ENCODE measurements at places on chromosomes 7 and 10.

- DNase-seq: no peak
Observed at GRCh38 chr7:84108787-84109186, 85.8 kb downstream of the SEMA3A start.

DNA sequence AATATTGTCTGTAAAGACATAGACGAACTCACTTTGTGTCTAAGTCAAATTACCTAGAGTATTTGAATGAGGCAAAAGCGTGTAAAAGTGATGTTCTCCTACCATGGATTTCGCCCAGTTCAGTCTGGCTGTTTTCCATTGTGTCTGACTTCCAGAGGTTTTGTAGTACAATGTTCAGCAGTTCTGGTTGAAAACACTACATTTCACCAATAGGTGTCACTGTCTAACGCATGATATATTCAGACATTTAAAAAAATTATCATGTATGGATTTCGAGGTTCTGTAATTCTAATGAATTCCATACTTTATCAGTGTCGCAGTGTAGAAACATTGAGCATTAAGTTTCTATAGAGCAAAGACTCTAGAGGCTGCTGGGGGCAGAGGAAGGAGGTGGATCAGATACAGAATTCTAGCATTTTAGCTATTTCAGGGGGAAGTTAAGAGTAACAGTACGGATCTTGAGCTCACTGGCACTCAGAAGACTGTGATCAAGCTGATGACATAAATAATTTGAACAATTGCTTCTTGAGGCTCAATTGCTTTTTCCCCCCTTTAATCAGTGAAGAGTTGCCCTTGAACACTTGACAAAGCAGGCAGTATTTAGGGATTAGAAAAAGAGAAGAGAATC lies 196.9 kb upstream of the RHOBTB1 start:
- DNase-seq: no peak

DNA sequence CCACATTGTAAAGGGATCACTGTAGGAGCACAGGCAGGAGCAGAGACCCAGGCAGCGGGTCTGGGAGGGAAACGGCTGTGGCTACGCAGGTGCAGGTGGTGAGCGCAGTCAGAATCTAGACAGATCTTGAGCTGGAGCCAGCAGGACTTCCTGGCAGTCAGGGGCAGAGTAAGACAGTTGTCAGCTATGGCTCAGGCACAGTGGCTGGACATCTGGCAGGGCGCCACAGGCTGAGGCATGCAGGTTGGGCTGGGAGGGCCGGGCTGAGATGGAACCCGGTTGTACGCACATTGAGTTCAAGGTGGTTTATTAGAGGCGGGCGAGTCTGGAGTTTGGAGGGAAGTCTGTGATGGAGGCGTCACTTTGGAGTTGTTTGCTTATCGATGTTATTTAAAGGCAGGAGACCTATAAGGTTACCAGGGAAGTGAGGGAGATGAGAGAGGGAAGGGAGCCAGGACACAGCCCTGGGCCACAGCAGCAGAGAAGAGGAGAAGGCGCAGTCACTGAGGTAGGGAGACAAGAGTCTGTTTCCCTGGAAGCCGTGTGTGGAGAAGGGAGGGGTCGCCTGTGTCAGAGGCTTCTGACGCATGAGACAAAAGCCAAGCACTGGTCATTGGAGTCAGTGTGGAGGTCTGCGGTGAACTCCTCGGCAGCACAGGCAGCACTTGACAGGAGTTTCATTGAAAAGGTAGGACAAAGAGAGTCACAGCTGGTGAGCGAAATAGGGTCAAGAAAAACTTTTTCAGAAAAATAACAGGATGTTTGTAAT lies 73.8 kb downstream of the LANCL2 start:
- no peak for DNase-seq

GRCh38 chr10:24483701-24484100 lies 240.0 kb downstream of the ARHGAP21 start:
- DNase-seq: no peak

GRCh38 chr10:131657318-131657984 lies 243.4 kb upstream of the PPP2R2D start:
- DNase-seq: no peak

DNA sequence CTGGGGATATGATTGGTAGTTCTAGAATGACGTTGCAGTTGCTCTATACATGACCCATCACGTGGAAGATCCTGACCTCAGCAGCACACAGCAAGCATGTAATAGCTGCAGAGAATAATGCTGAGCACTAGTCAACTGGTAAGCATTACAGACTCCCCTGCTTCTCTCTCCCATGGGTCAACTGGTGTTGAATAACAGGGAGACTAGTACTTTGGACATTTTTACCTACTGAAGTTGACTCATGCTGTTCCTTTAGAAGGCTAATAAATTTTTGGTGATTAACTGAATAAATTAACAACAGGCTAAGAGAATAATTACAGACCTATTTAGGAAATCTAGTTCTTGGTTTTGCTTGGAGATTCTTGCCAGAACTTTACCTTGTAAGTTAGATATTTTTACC lies 234.1 kb downstream of the AUTS2 start:
- DNase-seq: no peak

DNA sequence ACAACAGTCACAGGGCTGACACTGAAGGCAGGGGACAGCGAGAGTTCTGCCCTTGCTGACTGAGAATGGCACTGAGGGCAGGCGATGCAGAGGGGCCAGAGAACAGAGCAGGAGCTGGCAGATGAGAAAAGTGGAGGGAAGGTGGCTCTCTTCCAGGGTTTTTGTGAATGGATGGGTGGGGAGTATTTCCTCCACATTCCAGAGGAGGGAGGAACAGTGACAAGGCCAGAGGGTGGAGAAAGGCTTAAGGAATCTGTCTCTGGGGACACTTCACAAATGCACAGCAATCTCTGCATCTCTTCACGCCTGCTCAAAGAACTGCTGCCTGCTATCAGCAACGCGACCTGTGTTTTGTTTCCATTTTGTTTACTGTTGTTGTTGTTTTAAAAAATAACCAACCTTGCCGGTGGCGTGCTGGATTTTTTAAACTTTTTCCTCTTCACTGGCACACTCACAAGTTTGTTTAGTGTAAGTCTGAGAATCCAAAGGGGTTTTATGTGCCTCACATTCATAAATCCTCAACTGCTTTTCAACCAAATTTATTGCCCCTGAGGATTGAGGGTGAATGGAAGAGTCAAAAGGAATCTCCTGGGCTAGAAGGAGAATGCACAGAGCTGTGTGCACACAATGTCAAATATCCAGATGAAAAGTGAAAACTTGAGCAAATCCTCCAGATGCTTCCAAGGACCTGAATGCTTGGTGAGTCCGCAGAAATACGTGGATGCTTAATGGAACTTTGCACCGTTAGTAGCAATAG lies 129.3 kb downstream of the GLI3 start:
- DNase-seq: no peak

- DNase-seq: no peak
Observed at GRCh38 chr7:127792528-127793342, 140.7 kb downstream of the SND1 start.

DNA sequence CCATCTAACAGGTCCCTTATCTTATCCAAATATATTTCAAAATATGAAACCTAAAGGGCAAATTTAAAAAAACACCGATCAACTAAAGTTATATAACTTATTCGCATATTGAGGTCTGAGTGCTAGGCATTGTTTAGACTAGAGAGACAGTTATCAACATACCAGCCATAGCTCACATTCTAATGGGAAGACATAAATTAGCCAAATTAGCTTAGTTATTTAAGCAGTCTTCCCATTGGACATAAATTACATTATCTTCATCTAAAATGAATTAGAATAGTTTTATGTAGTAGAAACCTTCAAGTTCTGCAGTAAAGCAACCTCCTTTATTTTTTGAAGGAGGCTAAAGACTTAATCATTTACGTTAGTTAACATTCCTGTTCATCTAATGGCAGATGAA lies 17.4 kb downstream of the KIF5B start:
- no peak for DNase-seq

DNA sequence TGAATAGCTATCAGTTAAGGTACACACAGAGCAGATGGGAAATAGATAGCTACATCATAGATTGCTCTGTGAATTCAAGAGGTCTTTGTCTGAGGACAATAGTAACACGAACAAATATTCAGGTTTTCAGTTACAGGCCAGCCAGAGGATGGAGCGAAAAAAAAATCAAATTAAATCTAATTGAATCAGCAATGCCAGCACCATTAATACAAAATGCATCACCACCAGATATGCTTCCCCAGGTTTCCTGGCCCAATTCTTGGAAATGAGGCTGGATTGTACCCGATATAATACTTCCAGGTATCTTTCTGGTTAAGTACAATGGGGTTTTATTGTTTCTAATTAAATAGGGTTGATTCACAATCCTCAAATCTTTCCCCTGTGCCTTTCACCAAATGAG lies 975.8 kb upstream of the AUTS2 start:
- no peak for DNase-seq

GRCh38 chr10:33237736-33238624 lies 96.5 kb downstream of the NRP1 start:
- DNase-seq: no peak

GRCh38 chr10:24357344-24358004 lies 148.5 kb downstream of the KIAA1217 start:
- DNase-seq: no peak

DNA sequence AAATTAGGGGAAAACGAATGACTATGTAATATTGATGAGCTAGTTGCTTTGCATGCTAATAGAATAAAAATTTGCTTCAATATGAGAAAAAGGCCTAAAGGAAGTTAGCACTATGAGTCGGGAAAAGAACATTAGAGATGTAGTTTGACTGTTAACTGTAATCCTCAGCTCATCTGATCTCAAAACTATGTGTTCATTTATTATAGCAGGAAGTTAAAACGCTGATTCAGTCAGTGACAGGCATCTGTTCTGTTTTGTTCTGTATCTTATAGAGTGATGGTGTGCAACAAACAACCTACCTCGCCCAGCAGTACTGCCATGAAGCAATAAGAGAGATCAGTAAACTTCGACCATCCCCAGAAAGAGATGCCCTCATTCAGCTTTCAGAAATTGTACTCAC lies 48.6 kb downstream of the PDSS1 start:
- DNase-seq: no peak

GRCh38 chr10:132319853-132320653 lies 11.9 kb upstream of the LRRC27 start:
- no peak for DNase-seq

DNA sequence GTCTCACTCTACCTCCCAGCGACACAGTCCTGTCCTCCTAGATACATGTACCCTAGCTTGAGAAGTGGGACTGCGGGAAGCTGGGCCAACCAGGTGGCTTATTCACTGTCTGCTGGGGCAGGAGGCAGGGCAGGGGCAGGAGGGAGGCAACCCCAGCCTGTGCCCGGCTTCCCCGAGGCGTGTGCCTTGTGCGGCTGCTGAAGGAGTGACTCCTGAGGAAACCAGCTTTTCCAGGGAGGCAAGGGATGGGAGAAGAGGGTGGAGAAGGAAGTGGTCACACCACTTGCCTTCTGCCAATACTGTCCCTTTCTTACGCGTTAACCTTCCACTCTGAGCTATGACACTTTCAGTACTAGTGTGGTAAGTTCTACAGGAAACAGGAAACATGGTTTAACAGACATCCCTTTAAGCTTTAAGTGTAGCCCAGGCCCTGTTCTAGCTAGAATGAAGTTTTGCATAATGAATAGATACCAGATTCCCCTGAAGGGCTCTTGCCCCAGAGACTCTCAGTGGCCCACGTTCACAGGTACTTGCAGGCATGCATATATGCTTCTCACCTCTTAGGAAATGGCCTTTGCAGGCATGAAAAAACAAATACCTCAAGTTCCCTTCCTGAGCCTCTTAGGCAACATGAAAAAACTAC lies 40.6 kb downstream of the SYPL1 start:
- no peak for DNase-seq

DNA sequence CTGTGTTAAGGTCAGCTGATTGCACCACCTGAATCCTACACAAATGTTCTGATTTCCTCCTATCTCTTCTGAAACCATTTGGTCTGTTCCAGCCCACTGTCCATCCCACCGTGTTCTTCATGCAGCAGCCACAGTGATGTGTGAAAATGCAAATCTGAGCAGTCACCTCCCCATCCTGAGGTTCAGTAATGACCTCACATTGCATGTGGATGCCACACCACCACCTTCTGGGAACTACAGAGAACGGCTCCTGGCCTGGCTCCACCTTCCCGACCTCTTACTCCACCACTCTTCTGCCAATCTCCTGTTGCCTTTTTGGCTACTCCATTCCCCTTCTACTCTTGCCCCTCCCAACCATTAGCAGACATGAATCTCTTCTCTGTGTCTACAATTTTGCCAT lies 244.4 kb downstream of the TNS3 start:
- DNase-seq: no peak

DNA sequence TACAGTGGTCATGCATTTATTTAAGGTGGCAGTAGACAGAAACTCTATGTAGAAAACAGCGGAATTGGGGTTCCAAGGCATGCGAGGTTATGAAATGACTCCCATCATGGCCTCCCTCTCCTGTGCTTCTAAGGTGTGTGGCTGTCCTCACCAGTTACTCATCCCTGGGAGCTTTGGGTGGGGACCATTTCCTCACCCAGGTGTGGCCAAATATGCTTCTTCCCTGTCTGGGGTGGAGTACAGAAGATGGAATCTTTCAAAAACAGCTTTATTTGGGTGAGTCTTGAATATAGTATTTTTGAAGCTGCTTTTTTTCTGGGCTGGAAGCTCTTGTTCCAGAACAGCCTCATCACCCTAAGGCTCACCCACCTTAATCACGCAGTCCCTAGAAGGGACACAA lies 139.0 kb downstream of the NRF1 start:
- no peak for DNase-seq

DNA sequence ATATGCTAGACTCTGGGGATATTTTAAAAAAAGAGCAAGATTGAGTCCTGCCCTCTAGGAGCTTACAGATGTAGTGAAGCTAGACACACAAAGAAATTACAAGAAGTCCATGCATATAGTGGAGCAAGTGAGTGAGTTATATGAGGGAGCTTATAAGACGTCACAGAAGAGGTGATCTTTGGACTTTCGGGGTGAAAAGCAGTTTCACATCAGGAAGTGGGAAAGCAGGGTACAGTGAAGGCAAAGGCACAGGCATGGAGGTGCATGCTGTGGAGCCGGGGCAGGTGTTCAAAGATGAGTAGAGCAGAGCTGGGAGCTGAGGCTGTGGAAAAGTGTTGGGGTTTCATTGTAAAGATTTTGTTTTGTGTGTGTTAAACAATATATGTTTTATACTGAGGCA lies 38.5 kb upstream of the EXOC6 start:
- DNase-seq: no peak

DNA sequence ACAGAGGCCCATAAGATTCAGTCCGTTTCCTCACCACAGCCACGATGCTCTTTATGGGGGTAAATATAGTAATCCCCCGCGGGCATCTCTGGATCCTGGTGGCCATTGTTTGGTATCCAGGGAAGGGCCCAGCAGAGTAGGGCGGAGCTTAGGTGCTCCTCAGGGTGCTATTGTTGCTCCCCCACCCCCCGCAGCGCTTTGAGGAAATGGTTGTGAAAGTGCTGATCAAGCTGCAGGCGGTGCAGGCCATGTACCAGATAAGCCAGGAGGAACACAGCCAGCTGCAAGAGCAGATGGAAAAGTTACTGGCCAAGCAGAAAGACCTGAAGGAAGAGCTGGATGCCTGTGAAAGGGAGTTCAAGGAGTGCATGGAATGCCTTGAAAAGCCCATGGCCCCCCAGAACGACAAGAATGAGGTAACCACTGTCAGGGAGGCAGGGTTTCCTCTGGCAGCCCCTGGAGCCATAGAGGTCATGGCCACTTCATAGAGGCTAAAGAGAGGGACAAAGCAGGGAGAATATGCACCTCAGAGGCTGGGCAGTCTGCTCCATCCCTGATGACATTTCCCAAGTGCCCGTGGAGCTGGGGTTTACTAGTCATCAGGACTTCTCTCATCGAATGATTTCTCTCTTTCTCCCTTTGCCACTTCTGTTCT lies 17.6 kb upstream of the FLNC start:
- no peak for DNase-seq
